ENCODE measurements at places on chromosomes 2 and 18.

GRCh38 chr18:78494204-78495085 lies 485.2 kb upstream of the SALL3 start:
- no peak for DNase-seq

GRCh38 chr18:4351005-4351404 lies 104.1 kb downstream of the DLGAP1 start:
- DNase-seq, result no peak

GRCh38 chr18:55300936-55301531 lies 287.0 kb downstream of the TCF4 start:
- DNase-seq, result no peak

DNA sequence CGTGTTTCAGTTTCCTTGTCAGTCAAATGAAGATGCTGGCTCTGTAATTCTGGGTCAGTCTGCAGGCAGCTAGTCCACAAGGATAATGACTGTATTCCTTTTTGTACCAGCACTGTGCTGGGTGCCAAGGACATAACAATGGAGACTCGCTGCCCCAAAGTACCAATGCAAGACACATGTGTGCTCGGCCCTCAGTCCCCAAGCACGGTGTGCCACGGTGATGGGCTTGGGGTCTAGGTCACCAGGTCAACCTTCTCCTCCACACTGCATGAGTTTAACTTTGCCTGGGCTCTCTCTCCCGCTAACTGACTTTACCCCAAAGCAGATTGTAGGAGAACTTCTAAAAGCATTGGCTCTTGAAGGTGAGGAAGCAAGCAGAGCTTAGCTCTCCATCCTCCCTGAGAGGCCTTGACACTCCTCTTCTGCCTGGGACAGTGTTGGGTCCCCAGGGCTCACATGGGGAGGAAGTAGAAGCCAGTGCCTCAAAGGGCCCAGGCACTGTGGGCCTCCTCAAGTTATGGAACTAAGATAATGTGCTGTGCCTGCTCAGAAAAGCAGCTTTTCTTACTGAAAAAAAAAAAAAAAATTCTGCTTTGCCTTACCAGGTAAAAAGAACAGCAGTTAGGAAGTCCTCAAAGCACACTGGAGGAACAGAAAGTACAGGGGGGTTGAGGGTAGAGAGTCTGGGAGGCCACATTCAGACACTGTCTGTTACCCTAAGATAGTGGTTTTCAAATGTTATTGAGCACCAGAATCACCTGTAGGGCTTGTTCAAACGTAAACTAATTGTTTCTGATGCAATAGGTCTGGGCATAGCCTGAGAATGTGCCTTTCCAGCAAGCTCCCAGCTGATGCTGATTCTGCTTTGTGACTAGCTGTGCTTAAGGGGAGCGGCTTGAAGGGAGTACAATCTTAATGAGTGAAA lies 276.4 kb upstream of the CXCR4 start:
- DNase-seq, result no peak

DNA sequence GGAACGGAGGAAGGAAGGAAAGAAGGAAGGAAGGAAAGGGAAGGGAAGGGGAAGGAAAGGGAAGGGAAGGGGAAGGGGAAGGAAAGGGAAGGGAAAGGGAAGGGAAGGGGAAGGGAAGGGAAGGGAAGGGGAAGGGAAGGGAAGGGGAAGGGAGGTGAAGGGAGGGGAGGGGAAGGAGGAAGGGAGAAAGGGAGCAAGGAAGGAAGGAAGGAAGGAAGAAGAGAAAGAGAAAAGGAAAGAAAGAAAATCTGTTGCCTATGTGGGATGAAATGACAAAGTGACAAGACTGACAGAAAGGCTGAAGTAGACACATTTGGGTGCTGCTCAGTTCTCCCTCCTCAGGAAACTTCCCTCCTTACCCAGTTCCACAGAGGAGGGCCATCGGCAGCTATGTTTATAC lies 46.3 kb upstream of the GORASP2 start:
- no peak for DNase-seq

DNA sequence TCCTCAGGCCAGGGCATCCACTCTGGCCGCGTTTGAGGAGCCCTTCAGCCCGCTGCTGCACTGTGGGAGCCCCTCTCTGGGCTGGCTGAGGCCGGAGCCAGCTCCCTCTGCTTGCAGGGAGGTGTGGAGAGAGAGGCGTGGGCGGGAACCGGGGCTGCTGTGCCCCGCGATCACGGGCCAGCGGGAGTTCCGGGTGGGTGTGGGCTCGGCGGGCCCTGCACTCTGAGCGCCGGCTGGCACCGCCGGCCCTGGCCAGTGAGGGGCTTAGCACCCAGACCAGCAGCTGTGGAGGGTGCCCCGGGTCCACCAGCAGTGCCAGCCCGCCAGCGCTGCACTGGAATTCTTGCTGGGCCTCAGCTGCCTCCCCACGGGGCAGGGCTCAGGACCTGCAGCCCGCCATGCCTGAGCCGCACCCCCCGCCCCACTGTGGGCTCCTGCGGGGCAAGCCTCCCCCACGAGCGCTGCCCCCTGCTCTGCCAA lies 1.9 kb upstream of the ABHD3 start:
- no peak for DNase-seq

DNA sequence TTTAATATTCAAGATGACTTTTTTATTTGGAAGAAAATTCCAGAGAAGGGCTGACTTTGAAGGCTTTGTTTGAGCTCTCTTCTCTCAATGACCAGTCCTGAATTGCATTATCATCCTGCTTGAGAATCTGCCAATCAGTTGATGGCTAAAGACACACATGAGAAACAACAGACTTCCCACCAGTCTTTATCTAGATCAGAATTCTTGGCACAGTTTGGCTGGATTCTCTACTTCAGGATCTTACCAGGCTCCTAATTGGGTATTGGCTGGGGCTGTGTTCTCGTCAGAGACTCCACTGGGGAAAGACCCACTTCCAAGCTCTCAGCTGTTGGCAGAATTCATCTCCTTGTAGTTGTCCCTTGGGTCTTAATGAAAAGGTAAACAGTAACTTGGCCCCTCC lies 86.0 kb downstream of the WDSUB1 start:
- no peak for DNase-seq

GRCh38 chr2:19205983-19206533 lies 152.4 kb downstream of the OSR1 start:
- DNase-seq, result no peak

DNA sequence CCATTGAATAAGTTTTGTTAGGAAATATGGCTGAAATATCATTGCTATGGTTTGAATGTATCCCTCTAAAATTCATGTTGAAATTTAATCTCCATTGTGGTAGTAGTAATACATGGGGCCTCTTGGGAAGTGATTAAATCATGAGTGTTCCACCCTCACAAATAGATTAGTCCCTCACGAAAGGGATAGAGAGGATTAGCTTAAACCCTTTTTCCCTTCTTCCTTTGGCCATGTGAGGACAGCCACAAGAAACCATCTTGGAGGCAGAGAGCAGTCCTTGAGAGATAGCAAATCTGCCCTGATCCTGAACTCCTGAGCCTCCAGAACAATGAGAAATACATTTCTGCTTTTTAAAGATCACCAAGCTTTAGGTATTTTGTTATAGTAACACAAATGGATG lies 274.2 kb downstream of the CDH19 start:
- no peak for DNase-seq

GRCh38 chr18:22558945-22559385 lies 141.2 kb upstream of the CTAGE1 start:
- no peak for DNase-seq

DNA sequence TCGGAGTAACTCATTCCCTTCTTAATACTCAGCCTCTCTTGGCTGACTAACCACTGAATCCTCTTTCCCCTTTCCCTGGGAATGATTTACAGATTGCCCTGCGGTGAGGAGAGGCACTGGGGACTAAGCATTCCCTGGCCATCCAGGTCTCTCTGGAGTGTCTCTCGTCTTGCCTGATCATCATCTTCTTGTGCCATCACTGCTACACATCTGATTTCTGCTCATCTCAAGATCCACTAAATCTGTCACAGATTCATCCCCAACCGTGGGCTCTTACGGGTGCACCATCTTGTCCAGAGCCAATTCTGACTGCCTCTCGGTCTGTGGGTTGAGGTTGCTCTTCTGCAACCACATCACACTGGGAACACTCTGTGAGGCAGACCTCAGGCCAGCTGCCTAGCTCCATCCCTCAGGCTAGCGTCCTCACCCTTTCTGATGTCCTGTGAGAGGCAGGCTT lies 12.0 kb downstream of the SFTPB start:
- peak; percentile 39 for DNase-seq

- DNase-seq, result no peak
These were observed 109.9 kb upstream of the COPS8 start for GRCh38 chr2:236975766-236976165.

- DNase-seq, result no peak
These were observed 72.6 kb upstream of the MCFD2 start for GRCh38 chr2:46988230-46988629.

DNA sequence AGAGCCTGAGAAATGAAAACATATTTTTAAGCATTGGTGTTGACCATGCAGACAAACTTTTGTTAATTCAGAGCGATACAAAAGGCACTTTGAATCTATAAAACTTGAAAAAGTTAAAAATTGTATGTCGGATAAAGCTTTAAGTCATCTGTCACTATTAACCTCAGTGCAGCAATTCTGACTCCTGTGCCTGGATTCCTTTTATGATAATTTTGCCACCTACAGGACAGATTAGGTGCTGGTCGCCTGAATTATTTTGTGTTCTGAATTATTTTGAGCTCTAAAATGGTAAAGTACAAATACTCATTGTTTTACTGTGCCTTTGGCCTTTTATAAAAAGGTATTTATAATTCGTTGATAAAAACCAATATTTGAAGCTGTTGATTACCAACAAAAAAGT lies 19.4 kb upstream of the RNF138 start:
- DNase-seq, result no peak

DNA sequence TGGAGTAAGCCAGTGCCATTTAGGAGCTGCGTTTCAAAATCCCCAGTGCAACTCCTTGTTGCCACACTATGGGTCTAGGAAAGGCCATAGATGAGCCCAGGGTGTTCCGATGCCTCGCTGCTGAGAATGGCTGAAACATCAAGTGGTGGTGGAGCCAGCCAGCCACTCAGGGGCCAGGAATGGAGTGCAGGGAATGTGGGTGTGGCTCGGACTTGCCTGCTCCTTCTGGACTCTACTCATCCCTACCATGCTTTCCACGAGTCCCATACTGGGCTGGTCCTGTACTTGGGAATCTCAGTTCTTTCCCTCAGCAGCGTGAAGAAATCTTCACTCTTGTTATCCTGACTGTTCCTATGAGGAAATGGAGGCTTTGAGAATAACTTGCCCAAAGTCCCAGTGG lies 143.5 kb downstream of the INSIG2 start:
- DNase-seq, result no peak

GRCh38 chr2:117794668-117795067 lies 19.8 kb upstream of the DDX18 start:
- no peak for DNase-seq

GRCh38 chr2:102142829-102143449 lies 393 bp downstream of the IL1R1 start:
- DNase-seq, result no peak

GRCh38 chr2:150812664-150813367 lies 325.3 kb upstream of the RND3 start:
- DNase-seq, result no peak

DNA sequence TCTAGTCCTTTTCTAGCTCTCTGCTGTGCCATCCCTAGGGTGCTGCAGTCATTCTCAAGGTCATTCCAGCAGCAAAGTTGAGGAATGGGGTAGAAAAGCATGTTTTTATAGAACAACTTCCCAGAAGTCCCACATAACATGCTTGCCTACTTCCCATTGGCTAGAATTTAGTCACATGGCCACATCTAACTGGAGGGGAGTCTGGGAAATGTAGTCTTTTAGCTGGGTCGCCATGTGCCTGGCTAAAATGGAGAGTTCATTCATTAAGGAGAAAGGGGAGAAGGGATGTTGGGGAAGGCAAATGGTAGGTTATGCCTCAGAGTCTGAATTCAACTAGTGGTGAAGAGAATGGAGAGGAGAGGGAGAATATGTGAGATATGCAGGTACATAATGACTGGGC lies 85.7 kb downstream of the SLC4A3 start:
- DNase-seq, result no peak

DNA sequence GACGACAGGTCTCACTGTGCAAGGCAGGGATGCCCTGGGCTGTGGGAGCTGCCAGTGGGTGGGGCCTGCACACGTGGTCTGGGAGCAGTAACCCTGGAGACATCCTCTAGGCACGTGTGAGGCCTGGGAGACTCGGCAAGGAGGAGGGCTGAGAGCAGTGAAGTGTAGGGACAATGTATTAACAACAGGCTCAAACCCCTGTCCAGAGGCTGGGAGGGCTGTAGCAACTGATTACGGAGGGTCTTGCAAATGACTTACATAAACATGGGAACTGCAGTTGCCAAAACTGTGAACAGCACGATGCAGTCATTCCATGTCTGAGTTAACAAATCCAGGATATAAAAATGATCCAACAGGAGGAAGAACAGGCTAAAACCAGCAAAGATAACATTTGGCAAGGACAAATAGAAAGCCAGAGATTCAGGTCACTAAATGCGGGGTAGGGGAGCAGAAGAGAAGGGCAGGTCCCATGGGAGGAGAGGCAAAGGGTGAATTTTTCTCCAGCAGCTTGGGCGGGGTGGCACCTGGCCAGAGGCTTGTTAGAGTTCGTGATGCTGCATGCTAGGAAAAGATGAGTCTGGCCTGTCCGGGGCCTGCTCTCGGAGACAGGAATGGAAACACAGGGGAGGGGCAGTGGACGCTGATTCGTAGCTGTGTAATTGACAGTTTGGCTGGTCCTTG lies 44.9 kb downstream of the CYP27C1 start:
- no peak for DNase-seq

DNA sequence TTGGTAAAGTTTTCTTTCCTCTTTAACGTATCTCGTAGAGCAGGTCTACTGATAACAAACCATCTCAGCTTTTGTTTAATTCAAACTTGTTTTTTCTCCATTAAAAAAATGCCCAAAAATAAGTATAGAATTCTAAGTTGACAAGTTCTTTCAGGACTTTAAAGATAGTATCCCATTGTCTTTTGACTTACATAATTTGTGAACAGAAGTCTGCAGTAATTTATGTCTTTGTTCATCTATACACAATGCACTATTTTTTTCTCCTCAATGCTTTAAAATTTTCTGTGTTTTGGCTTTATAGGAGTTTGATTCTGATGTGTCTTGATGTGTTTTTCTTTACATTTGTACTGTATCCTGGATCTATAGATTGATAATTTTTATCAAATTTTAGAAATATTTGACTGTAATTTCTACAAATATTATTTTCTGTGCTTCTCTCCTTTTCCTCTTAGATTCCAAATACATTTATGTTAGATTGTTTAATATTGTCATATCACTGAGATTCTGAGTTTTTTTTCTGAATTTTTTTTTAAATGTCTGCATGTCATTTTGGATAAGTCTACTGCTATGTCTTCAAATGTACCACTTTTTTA lies 143.3 kb downstream of the FTCDNL1 start:
- no peak for DNase-seq

GRCh38 chr2:23629772-23630480 lies 244.9 kb downstream of the KLHL29 start:
- no peak for DNase-seq

DNA sequence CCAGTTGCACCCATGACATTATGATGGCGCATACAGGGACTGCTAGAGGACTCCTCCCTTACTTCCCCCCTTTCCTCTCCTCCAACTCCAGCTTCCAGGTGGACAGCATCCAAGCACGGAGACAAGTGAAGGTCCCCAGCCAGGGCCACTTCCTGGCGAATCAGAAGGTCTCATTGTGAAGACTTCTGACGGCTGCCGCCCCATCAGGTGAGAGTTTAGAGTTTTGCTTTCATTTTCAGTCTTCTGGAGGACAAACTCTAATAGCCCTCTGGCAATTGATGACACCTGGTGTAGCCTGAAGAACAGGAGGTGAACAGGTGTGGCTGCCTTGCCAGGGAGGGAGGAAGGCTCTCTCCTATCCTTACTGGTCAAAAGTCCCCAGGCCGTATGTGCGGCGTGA lies 77.3 kb upstream of the KCNH7 start:
- DNase-seq, result no peak
